ENCODE measurements at places on chromosomes 12 and 14. TPM values are rescaled to one million over a fixed set of nuclear protein-coding genes. Genes with fewer than 3 reads are reported as not detected.

Gene EPYC
- not detected for total RNA-seq

GRCh38 chr12:85834378-85834777 is 1.8 kb downstream of the RASSF9 start:
- no peak for DNase-seq

Gene SERPINA9
- not detected for total RNA-seq

- no peak for DNase-seq
These were observed 6.3 kb upstream of the MLXIP start for GRCh38 chr12:122072031-122072970.

Measured in aorta (tissue), 5 donors.